NCI-H446 (cell line): ENCODE measurements at places on chromosomes 7 and 10.

- DNase-seq = no peak
Measured at GRCh38 chr7:107891636-107892366, 818 bp downstream of the DLD start.

DNA sequence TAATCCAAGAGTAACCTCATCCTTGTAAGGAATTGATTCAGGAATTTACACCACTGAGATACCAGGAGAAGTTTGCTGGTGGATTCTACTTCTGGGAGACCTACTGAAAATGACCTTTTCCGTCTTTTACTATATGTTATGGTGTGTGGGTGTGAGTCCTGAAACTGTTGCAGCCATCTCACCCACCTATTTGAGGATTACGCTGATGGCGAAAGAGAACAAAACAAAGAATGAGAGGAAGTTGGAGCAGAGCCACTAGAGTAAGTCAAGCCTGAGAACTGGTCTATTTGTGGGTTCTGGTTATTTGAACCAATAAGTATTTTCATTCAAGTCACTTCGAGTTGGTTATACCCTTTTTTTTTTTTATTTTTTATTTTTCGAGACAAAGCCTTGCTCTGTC, 12.7 kb upstream of the ABCC2 start:
- no peak for DNase-seq

- DNase-seq = no peak
Measured at GRCh38 chr10:4431114-4431863, 394.7 kb upstream of the AKR1E2 start.

GRCh38 chr10:22911889-22912762, 15.7 kb upstream of the ARMC3 start:
- DNase-seq = peak; percentile 90

- no peak for DNase-seq
Measured at GRCh38 chr10:3025026-3025683, 42.2 kb upstream of the PFKP start.

- no peak for DNase-seq
Measured at GRCh38 chr7:149500910-149501309, 3.3 kb upstream of the ZNF746 start.

GRCh38 chr7:130425796-130426195, 15.0 kb downstream of the CEP41 start:
- no peak for DNase-seq

GRCh38 chr10:126908225-126908624, 3.0 kb downstream of the DOCK1 start:
- DNase-seq = no peak

GRCh38 chr10:122078965-122079795, 90.2 kb downstream of the TACC2 start:
- no peak for DNase-seq

DNA sequence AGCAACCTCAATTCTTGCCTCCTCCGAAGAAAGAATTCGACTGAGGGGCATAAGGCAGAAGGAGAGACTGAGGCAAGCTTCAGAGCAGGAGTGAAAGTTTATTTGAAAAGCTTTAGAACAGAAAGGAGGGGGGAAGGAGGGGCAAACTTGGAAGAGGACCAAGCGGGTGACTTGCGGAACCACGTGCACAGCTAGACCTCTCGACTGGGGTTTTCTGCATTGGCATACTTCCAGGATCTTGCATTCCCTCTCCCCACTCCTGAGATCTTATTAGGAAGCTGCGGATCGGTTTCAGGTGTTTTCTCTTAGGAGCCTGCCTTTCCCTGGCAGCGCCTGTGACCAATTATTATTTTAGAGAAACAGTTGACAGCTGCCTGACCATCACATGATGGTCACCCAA, 20.3 kb upstream of the CPXM2 start:
- no peak for DNase-seq

GRCh38 chr10:89814278-89814677, 112.9 kb downstream of the KIF20B start:
- DNase-seq = no peak

- no peak for DNase-seq
Measured at GRCh38 chr7:127391591-127392181, 822 bp downstream of the ZNF800 start.

DNA sequence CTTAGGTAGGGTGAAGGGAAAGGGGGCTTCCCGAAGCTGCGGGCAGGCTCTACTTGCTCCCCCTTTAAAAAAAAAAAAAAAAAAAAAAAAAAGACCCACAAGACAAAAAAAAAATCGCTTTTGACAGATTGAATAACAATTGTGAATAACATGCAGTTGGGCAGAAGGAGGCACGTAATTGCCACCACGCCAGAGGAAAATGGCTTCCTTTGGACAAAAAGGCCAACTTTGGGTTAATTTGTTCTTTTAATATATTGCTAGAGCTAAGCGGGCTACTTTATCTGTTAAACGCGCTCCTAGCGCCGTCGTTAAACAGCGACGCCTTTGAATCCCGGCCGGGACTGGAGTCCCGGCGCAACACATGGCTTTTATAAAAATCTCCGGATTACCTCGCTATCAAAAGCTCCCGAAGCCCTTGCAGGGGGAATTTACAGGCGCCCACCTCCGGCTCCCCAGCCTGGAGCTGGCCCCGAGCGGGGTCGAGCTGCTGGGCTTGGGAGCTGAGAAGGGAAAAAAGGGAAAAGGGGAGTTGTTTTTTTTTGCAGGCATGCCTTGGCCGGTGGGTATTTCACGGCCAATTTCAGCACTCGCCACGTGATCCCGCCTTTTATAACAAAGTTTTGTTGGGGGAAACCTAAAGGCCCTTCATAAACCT, 1.2 kb downstream of the HOXA11 start:
- DNase-seq = peak; percentile 42

- DNase-seq = no peak
Measured at GRCh38 chr7:122219253-122219865, 75.3 kb upstream of the AASS start.

DNA sequence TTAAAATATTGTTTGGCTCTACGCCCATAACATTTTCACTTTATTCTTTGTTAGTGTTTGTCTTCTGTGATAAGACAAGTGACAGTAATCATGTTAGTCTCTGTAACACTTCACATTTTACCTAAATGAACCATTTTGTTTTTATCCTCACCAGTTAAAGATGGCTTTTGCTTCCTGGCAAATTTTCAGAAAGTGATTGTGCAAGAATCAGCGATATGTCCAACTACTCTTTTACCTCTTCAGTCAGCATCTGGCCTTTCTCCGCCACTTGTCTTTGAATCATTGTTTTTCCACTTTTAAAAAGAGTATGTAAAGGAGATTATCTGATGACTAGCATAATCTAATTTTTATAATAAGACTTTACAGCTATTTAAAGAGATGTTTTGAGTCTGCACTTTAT, 3.5 kb downstream of the DGKB start:
- DNase-seq = peak; percentile 80

DNA sequence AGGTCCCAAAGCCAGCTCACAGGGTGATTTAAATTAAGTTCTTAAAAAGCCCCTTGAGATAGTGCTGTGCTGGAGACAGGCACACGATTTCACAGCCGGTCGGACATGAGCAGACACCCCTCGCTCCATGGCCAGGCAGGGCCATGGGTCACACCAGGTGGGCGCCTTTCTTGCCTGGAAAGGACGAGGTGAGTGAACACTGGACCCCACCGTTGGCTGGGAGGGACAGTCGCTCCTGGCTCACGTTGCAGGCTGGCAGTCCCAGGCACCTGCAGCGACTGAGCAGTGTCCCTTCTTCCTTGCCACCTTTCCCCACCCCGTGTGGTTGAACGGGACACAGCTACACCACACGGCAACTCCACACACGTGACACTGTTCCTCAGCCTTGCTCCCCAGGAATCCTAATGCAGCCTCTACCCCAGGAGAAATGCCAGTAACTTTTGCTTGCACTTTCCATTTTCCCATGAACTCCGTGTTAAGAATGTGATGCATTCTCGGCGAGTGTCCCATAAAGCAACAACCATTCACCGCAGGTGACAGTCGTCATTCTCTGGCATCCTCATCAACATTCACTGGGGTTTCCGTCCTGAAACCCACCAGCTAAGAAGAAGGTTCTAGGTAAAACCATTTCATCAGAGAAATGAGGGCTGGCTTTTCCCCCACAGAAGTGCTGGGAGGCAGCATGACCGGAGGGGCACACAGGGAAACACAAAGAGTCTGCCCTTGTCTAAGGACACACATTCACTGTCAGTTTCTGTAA, 217.4 kb downstream of the ZMYND11 start:
- no peak for DNase-seq

DNA sequence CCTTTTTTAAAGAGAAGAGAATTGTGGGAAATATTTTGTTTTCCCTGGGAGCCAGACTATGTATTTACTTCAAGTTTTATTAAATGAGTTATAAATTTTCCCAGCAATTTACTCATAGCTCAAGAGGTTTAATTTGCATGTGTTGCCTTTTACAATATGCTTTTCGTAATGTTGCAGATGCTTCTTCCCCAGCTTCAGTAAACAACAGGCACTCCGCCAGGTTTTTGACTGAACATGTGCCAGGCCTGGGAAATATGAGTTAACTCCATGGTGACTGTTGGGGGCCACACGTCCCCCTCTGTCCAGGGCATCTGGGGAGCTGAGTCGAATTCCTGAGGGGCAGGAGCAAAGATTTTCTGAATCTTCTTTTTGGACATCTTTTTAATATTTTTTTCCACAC, 545.7 kb downstream of the LRMDA start:
- peak; percentile 27 for DNase-seq

DNA sequence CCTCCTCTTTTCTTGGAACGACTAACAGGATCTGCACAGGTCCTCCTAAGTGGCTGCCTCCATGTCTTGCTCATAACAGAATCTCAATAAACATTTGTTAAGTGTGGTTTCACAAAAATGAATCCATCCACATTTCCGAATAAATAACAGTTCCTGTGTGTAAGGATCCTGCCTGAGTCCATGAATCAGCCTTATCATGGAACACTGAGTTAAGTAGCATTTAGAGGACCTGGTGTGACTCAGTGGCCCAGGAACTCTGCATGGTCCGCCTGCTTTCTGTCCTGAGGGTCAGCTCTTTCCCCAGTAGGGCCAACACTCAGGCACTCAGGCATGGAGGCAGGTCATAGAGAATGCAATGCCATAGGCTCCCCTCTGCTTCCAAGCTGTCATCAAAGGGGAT, 15.8 kb upstream of the C10orf90 start:
- no peak for DNase-seq

GRCh38 chr10:128377988-128378387, 251.8 kb upstream of the MKI67 start:
- no peak for DNase-seq

GRCh38 chr7:27922907-27923641, 183.1 kb downstream of the TAX1BP1 start:
- peak; percentile 60 for DNase-seq
